ENCODE measurements at places on chromosomes 2 and 18.

- DNase-seq = no peak
Measured at GRCh38 chr2:172775319-172775718, 39.7 kb downstream of the RAPGEF4 start.

DNA sequence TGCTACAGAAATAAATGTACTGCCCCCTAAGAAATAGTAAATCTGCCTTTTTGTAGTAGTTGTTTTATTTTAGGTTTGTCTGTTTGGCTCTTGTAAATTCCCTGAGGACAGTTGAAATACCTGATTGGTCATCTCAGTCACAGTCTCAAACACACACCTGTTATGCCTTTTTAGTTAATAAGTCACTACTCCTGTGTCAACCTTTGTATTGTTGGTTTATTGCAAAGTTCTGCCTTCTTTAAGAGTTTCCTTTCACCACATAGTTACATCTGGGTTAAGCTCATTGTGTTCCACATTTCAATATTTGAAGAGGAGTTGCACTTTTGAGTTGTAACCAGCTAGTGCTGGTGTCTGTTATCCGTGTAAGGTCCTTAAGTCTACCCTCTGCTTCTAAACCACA, 198.7 kb downstream of the CCDC85A start:
- DNase-seq = no peak

GRCh38 chr18:57621246-57621604, 411 bp downstream of the NARS1 start:
- DNase-seq = peak; percentile 32

GRCh38 chr2:207833251-207833751, 63.6 kb upstream of the FZD5 start:
- DNase-seq = peak; percentile 43

GRCh38 chr18:69664399-69664798, 263.7 kb downstream of the DOK6 start:
- DNase-seq = no peak

GRCh38 chr2:120029672-120030640, 17.1 kb downstream of the EPB41L5 start:
- no peak for DNase-seq

DNA sequence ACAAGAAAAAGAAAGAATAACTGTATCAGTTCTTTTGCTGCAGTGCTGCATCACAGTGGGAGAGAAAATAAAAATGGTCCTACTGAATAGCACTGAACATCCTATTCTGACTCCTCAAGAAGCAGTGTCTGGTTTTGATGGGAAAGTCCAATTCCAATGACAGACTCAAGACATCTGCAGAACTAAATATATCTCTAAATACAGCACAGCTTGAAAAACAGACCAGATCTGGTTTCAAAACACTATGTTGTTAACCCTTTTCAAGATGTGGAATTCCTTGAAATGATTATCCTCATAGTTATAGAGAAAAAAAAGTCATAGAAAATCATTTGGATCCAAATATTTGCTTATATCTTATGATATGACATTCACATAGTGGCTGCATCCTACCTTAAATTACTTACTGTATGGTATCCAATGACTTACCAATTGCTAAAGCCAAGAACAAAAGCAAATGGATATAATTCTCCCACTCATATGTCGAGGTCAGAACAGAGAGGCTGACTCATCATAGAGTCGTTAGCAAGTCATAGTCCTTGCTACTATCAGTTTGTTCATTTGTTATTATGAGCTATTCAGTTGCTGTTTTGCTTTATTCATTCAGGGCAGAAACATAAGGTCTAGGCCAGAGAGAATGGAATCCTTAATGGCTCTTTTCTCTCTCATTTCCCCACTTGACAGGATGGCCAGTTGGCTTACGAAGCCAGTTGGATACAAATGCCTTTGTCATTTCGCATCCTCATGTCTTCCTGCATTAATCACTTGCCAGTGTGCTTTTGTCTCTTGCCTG, 62.5 kb upstream of the ACVR2A start:
- peak; percentile 26 for DNase-seq

GRCh38 chr2:47850198-47850597, 56.1 kb downstream of the FBXO11 start:
- DNase-seq = no peak

DNA sequence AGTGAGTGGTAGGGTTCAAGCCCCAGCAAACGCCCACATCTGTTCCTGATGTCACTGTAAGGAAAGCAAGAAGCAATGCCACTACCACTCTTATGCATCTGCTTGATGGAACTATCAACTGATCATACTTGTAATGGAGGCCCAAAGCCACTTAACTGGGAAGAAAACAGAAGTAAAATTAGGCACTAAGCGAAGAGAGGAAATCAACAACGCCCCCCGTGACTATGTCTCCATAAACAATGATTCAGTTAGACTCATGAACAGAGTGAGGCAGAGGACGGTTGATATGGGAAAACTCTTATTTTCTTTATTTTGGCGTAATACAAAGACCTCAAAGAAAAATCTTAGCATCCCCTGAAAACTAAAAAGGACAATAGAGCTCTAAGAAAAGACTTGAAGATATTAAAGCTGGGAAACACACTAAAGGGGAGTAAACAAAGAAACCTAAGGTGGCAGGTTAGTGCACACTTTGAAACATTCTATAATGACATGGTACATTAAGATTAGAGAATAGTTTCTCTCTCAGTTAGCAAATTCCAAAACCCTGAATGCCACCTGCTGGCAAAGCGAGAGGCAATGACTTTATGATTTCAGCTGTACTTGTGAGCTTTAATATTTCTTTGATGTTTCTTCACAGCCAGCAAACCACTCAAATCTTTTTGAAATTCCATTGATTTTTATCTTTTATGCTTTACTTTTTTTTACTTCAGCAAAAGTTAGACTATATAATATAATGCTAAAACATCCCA, 86.5 kb downstream of the LRP2 start:
- peak; percentile 41 for DNase-seq

DNA sequence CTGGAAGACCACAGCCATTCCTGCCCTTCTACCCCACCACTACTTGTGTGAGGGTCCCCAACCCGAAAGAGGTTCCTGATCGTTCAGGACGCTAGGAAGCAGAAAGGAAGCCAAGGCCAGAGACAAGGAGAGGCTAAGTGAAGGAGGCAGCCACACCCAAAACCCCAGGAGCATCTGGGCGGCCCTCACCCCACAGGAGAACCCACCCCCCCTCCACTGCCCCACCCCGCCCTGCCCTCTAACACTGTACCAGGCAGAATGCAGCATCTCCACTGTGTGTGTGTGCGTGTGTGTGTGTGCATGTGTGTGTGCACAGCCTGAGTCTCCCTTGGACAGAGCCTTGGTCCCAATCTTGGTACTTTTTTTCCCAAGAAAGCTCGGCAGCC, 207.5 kb upstream of the HAAO start:
- no peak for DNase-seq

All from suppressor macrophage treated with lipopolysaccharide for 4 hours (primary cell).